Muscle of leg (tissue), 16 donors: ENCODE measurements at places on chromosomes 11 and 22. TPM values are rescaled to one million over a fixed set of nuclear protein-coding genes. Genes with fewer than 3 reads are reported as not detected.

TNNT3 gene
- total RNA-seq = 4,749 TPM

SHISA8 gene
- total RNA-seq = 0.09 TPM

MUC5AC gene
- total RNA-seq = not detected

ROBO4 gene
- 17.8 TPM for total RNA-seq

MAPK12 gene
- 25.6 TPM for total RNA-seq

TRPC6 gene
- 19.2 TPM for total RNA-seq

SMIM35 gene
- under 0.01 TPM for total RNA-seq

BIK gene
- total RNA-seq = 0.18 TPM

SERPING1 gene
- 31.4 TPM for total RNA-seq

CBLIF gene
- total RNA-seq = not detected

MMP12 gene
- not detected for total RNA-seq

PHOX2A gene
- total RNA-seq = not detected

DDIAS gene
- 3.0 TPM for total RNA-seq

TLCD5 gene
- 6.6 TPM for total RNA-seq

GLB1L3 gene
- total RNA-seq = not detected

SLC22A9 gene
- total RNA-seq = not detected

IGLL1 gene
- total RNA-seq = 0.13 TPM

OR9Q2 gene
- total RNA-seq = not detected

P2RY2 gene
- 0.84 TPM for total RNA-seq
